ENCODE measurements at places on chromosomes 13 and 19.

DNA sequence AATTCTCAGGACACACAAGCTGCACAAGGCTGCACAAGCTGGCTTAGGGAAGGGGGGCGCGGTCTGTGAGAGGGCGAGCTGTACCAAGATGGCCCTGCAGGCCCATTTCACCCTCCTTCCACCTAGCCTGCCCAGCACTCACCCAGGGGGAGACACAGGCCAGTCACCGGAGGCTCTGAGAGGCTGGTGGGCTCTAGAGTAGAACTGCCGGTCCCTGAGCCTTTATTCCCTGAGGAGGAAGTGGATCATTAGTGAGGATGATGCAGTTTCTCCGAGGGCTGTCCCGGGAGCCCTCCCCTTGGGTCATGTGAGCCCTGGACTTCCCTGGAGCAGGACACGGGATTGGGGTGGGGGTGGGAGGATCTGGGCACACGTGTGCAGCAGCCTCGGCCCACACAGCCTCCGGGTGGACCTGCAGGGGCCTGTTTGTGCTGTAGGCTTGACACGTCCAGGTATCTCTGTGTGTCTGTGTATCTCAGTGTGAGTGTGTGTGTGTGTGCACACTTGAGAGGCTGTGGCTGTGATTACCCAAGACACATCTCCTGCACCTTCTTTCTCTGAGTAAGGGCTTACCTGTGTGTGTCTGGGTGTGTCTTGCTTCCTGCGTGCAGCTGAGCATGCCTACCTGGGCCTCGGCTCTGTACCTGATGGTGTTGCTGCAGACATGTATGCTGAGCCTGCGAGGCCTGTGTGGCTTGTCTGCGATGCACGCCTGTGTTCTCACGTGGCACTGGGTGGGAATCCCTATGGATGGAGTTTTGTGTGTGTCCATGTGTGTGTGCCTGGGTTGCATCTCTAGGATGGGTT is at the start of gene ACP5:
Gene ACP5 (minus strand): TSS at position 195 of the 807 bp plus-strand sequence. CDS start 328 bp downstream, outside the sequence.
- DNase-seq = no peak

- DNase-seq = no peak
Observed at GRCh38 chr19:22735911-22736645, 47.9 kb downstream of the ZNF99 start.

DNA sequence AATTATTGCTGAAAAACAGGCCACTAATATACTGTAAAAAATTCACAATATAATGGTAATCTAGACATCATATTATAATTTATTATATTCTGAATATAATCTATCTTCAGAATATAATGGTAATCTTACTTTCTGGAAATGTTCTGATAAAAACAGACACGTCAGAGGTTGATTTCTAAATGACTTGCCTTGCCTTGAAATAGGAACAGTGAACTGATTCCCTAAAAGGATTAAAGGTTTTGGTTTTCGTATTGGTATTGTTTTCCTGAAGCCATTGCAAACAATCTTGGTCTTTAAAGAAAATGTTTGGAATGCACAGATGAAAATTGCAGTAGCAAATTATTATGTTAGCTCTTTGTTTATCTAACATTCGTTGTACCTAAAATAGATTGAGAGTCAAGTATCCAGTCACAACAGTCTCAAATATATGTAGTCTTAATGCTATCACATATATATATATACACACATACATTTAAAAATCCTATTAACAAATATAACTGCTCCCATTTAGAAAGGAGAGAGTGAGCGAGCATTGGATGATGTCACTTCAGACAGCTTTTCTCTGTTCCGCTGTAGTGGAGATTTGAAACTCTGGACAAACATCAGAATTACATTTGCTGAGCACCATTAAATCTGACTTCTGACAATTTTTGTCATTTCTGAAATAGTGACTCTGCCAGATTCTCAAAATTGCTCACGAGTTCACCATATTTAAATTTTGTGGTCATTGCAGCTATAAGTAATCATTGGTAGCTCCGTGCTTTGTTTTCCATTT is 1.7 kb downstream of the ITM2B start:
- DNase-seq = no peak

GRCh38 chr19:19627621-19628500 is at the start of gene LPAR2:
Gene LPAR2 (minus strand): TSS chr19:19628220. CDS start chr19:19627275, 945 bp downstream.
- peak; percentile 61 for DNase-seq

DNA sequence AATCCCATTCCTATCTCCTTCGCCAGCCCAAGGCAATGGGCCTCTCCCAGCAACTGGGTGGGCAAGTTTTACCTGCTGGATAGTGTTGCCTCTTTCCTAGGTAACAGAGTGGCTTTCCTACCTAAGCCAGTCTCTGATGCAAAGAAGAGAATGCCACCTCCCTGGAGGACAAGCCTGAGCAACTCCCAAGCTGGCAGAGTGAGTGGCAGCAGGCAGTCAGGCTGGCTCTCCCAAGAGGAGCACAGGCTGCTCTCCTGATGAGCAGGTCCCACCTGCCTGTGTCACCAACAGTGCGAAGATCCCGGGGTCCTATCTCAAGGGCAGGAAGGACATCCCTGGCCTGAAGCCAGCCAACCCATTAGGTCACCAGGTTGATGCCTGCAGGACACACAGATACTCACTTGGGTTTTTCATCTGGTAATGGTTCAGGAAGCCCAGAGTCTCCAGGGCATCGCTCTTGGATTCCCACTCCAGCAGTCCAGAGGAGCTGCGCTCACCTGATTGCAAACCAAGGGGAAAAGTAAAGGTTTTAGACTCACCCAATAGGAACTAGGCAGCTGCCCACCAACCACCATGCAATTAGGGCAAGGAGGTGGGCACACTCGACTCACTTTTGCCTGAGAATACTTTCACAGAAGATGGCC is 5.5 kb upstream of the ECH1 start:
- DNase-seq = no peak

GRCh38 chr19:10430505-10431253 is 10.3 kb downstream of the PDE4A start:
- no peak for DNase-seq

DNA sequence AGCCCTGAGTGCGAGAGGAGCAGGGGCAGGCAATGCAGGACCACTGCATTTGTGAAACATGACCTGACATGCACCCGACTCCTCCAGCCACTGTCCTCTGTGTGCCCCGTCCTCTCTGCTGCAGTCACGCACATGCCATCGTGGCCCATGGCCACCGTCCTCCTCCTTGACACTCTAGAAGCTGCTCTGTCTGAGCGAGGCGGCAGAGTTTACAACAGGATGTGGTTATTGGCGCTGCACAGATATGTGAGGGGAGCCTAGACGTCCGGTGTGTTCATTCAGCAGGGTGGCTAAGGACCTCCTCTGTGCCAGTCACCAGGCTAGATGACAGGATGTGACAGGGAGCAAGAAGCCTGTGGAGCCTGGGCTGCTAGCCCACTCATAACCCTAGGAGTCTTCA is 277.8 kb downstream of the FOXO1 start:
- peak; percentile 66 for DNase-seq
